ENCODE measurements at places on chromosomes 16 and 17. TPM values are rescaled to one million over a fixed set of nuclear protein-coding genes. Genes with fewer than 3 reads are reported as not detected.

RIPOR1 gene
- total RNA-seq, result 106 TPM

SLFN14 gene
- total RNA-seq, result not detected

AOC3 gene
- total RNA-seq, result 49.0 TPM

TPSD1 gene
- total RNA-seq, result not detected

CIBAR2 gene
- not detected for total RNA-seq

CDRT4 gene
- 18.9 TPM for total RNA-seq

QPRT gene
- 39.4 TPM for total RNA-seq

FBXO39 gene
- not detected for total RNA-seq

KRT15 gene
- total RNA-seq, result 0.42 TPM

CCL4L2 gene
- total RNA-seq, result 1.5 TPM

PARD6A gene
- 3.7 TPM for total RNA-seq

GNGT2 gene
- total RNA-seq, result not detected

CDR2L gene
- total RNA-seq, result 10.7 TPM

SLC16A11 gene
- total RNA-seq, result not detected

TMEM219 gene
- total RNA-seq, result 144 TPM

ITGAX gene
- 2.4 TPM for total RNA-seq

EVPL gene
- total RNA-seq, result not detected

NLRC3 gene
- 0.90 TPM for total RNA-seq

MGAT5B gene
- total RNA-seq, result 0.78 TPM

SLFN12 gene
- total RNA-seq, result 11.6 TPM

CBX2 gene
- 5.1 TPM for total RNA-seq

NFAT5 gene
- 59.7 TPM for total RNA-seq

NAE1 gene
- total RNA-seq, result 35.2 TPM

CSH2 gene
- total RNA-seq, result not detected

DOC2B gene
- total RNA-seq, result 29.4 TPM

TRPV2 gene
- 10.5 TPM for total RNA-seq

PIPOX gene
- total RNA-seq, result 0.60 TPM

ACD gene
- 22.5 TPM for total RNA-seq

NUDT7 gene
- 22.7 TPM for total RNA-seq

SLC47A1 gene
- 11.1 TPM for total RNA-seq

CHAD gene
- not detected for total RNA-seq

ZNF768 gene
- total RNA-seq, result 31.5 TPM

KRT33B gene
- total RNA-seq, result not detected

PRAC2 gene
- not detected for total RNA-seq

PLA2G10 gene
- not detected for total RNA-seq

CDH11 gene
- 97.0 TPM for total RNA-seq

TBX21 gene
- total RNA-seq, result 3.3 TPM

KIAA0513 gene
- 6.9 TPM for total RNA-seq

ATP2A3 gene
- total RNA-seq, result 12.9 TPM

MEIOB gene
- total RNA-seq, result not detected

All from tibial nerve (tissue), 4 donors.